ENCODE measurements at places on chromosomes 2 and 18.

DNA sequence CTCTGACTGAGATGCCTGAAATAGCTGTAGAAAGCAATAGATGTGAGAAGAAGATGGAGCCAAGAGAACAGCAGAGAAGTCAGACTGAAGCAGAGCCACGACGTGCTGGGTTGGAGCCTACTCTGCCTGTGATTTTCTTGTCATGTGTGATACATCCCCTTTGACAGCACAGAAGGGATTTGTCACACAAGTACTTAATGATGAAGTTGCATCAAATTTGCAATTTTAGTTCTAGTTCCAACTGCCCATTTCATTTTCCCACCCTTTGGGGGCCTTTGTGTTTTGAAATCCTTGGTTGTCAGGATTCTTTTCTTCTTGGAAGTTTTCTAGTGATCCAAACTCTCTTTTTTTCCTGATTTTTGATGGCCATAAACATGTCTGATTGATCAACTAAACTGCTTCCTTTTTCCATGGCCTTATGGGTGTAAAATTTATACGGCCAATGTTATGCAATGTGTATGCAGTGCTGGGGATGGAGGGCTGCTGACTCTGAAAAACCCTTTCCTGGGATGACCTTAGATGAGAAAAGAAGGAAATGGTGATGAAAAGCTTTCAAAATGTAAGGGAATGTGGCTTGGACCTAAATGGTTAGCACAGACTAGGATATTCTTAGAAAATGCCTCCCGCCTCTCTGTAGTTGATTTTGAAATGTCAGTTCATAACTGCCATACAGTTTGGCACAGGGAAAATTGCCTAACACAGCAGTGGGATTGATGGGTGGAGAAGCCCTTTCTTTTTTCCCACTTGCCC, 9.6 kb upstream of the B3GNT2 start:
- DNase-seq = no peak

- no peak for DNase-seq
These were observed 156.7 kb downstream of the SLC4A3 start for GRCh38 chr2:219784178-219784577.

DNA sequence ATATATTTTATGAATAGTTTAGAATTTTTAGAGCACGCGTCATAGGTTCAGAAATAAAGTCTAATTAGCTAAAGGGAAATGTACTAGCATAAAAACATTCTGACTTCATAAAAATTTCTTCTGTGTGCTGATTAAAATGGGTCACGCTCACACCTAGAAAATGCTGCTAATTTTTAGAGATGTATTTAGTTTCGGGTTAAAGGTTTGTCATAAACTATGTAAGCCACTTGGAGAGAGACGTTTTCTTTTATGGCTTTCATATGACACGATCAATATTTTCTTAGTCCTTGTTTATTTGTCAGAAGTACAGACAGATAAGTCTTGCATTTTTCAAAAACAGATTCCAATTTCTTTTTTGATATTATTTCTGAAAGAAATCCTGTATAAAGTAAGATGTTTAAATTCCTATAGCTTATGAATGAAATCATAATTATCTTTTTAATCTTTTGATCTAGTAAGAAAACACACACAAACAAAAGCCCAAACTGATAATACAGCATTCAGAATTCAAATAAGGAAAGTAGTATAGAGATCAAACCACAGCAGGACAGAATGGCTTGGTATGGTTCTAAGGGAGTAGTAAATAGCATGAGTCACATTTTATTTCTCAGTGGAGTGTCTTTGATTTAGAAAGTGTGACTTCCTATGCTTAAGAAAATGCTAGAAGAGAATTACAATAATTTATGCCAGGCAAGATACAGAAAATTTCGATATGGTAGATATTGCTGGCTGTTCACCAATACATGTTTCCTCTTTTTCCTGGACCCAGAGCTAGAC, 236.6 kb downstream of the GPD2 start:
- no peak for DNase-seq

DNA sequence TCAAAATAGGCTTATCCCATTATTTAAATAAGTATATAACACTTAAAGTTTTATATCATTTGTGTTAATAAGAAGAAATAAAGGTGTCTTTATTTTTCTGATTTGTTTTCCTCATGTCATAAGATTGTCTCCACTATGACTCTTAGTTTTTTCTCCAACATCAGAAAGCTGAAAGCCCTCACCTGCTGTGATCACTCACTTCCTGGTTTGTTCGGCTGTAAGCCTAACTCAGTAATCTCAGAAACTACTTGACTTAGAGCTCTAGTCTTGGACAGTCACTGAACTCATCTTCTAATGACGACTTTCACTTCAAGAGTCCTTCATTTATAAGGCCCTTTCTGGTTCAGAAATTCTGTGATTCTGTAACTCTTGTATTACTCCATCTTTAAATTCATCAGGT, 311.0 kb downstream of the ZEB2 start:
- DNase-seq = no peak

GRCh38 chr2:149858216-149858615, 270.6 kb upstream of the MMADHC start:
- DNase-seq = no peak

GRCh38 chr2:118808429-118808809, 39.0 kb downstream of the EN1 start:
- DNase-seq = no peak

DNA sequence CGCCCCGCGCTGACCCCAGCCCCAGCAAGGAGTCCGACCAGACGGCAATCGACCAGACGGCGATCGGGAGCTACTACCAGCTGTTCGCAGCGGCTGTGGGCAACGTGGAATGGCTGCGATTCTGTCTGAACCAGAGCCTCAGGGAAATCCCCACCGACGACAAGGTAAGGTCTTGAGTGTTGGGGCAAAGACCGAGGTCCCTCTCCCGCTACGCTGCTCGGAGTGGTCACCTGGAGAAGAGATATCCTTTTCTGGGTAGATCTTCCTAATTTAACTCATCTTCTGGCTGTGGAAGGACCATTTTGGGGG, 704 bp downstream of the ANKRD53 start:
- no peak for DNase-seq

- no peak for DNase-seq
These were observed 85.6 kb upstream of the SPTBN1 start for GRCh38 chr2:54370405-54371104.

GRCh38 chr18:76817888-76818611, 4.3 kb upstream of the ZNF236 start:
- DNase-seq = no peak

GRCh38 chr2:19835781-19836281, 66.0 kb downstream of the TTC32 start:
- no peak for DNase-seq

DNA sequence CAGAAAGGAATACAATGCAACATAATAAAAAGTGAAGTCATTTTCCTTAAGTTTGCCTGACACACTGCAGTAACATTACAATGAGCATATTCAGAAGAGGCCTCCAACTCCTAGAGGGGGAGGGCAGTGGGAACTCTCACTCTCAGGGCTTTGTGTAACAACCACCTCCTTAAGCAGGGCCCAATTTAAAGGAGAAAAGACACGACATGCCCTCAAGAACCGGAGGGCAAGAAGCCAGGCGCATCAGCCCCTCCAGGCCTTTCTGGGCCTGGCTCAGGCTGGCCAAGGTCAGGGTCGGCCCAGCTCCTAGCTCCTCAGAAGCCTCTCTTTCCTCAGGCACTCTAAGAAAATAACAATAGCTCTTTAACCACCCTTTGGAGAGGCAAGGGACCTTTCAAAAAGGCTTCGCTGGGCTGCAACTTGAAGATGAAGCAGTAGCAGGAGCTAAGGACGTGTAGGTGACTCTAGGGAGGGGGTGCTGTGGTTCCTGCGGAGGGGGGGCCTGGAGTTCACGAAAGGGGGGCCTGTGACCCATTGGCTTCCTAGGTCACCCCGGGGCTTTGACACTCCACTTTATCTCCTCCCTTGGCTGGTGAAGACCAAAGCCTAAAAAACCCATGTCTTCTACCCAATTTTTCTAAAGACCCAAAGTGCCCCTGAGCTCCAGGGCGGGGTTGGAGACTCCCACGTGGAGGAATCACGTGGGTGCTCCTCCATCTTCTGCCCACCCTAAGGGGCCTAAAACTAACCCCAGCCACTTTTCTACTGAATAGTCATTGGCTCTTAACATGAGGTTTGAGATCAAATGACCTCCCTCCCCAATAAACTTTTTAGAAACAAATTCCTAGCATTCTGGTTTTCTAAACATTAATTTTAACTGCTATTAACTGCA, 13.3 kb downstream of the SERTAD2 start:
- DNase-seq = no peak

- no peak for DNase-seq
These were observed 562 bp downstream of the TWSG1 start for GRCh38 chr18:9334973-9335696.

DNA sequence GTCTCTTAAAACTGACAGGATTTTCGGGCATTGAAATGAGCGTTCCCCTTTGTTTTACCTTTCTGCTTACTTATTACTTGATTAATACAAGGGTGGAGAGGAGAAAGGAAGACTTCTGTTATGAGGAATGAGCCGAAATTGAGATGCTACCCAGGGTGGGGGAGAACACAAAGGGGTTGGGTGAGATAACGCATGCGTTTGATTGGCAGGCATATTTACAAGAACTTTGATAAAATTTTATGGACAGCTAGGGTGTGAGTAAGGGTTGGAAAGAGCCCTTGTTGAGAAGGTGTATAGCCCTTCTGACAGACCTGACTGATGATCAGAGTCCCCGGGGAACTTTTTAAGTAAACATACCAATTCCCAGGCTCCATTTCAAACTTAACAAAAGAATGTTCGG, 1.8 kb downstream of the RNF138 start:
- no peak for DNase-seq

DNA sequence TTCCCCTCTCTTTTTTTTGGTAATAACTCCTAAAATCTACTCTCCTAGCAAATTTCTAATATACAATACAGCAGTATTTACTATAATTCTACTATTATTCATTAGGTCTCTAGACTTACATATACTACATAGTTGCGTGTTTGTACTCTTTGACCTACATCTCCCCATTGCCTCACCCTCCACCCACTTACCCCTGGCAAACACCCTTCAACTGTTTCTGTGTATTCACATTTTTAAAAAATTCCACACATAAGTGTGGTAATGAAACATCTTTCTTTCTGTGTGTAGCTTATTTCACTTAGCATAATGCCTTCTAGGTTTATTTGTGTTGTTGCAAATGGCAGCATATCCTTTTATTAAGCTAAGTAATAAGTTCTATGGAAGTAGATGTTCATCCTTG, 336.0 kb downstream of the CCDC85A start:
- DNase-seq = no peak

DNA sequence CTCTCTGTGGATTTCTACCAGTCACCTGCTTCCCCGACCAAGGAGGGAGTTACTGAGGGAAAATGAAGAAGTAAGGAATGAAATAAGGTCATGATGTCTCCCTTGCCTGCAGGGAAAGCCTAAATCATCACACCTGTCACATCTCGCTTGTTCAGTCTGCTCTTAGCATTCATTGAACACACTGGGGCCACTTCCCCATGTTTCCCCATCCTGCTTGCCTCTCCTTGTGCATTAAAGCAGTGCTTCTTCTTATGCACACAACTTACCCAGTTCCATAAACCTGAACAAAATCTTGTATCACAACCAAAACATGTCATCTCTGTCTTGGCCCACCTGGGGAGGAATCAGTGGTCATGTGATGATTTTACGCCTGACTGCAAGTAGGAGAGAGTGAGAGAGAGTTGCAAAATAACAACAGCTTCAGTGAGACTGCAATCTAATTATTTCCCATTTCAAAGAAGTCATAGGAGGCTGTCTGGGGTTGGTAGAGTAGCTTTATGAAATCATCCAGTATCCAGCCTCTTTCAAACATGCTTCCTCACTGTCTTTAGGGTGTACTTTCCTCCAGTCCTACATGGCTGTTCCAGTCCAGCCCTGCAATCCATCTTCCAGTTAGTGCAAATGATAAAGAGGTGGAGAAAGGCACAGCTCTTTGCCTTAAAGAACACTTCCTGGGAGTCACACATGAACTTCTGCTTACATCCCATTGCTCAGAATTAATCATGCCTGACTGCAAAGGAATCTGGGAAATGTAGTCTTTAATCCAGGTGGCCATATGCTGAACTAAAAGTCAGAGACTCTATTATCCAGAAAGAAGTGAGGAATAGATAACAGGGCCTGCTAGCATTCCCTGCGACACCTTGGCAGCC, 220.1 kb downstream of the HAUS1 start:
- DNase-seq = no peak

GRCh38 chr2:145910416-145910815, 1390.5 kb upstream of the ZEB2 start:
- DNase-seq = no peak

GRCh38 chr2:232588680-232589585, 38.4 kb downstream of the EIF4E2 start:
- no peak for DNase-seq

All from neuronal stem cell (in vitro differentiated cells).